ENCODE measurements at places on chromosomes 13 and 19. TPM values are rescaled to one million over a fixed set of nuclear protein-coding genes. Genes with fewer than 3 reads are reported as not detected.

The STX10 gene
- total RNA-seq, result 63.1 TPM

DNA sequence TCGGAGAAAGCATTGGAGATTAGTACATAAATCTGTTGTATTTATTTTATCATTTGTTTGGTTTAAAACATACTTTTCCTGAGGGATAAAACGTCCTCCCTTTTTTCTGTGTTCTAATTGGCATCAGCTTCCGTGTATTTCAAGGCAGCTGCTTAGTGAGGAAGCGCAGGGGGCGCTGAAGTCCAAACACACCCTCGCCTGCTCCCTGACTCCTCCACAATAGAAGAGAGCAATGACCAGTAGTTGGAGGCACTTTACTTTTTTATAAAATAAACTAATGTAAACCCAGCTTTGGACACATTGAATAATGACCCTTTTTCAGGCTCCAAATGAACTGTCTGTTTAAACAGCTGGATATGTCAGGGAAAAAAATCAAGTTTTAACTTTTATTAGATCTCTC is 79.9 kb downstream of the RNASEH2B start:
- peak; percentile 30 for DNase-seq

The SLC10A2 gene
- not detected for total RNA-seq

The KISS1R gene
- not detected for total RNA-seq

- no peak for DNase-seq
Measured at GRCh38 chr19:13823256-13823655, 28.0 kb downstream of the ZSWIM4 start.

The ITGBL1 gene
- 9.9 TPM for total RNA-seq

The NLRP11 gene
- not detected for total RNA-seq

DNA sequence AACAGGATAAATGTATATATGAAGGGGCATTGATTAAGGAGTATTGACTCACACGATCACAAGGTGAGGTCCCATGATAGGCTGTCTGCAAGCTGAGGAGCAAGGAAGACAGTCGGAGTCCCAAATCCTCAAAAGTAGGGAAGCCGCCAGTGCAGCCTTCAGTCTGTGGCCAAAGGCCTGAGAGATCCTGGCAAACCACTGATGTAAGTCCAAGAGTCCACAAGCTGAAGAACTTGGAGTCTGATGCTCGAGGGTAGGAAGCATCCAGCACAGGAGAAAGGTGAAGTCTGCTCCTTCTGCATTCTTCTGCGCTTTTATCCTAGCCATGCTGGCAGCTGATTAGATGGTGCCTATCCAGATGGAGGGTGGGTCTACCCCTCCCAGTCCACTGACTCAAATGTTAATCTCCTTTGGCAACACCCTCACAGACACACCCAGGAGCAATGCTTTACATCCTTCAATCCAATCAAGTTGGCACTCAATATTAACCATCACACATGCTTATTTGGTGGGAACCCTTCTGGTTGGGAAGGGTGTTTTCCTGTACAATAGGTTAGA is 55.1 kb downstream of the SLAIN1 start:
- no peak for DNase-seq

The WDR88 gene
- not detected for total RNA-seq

DNA sequence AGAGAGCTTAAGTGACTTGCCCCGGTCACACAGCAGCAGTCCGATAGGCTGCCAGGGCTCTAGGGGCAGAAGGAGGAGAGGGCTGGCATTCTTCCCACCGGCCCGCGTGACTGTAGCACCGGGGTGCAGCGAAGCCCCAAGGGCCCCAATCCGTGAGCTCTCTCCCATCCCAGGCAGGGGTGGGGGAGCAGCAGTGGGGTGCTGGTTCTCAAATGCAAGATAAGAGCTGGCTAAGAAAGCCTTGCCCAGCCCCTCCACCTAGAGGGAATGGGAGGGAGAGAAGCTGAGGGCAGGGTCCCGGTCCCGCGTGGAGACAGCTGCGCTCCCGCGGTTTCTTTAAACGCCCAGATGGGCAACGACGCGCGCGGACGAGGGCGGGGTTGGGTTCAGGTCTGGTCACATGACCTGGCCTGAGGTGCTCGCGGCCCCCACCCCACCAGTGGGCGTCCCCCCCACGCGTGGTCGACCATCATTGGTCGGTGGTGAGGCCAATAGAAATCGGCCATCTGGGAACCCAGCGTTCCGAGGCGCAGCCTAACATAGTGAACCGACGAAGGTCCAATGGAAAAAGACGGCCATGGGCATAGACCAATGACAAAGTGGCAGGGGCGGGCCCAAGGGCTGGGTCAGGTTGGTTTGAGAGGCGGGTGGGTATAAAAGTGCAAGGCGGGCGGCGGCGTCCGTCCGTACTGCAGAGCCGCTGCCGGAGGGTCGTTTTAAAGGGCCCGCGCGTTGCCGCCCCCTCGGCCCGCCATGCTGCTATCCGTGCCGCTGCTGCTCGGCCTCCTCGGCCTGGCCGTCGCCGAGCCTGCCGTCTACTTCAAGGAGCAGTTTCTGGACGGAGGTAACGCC is at the start of gene CALR:
CALR (plus strand) TSS at position 683 of the 852 bp plus-strand sequence; CDS start at position 754, 71 bp downstream.
- peak; percentile 100 for DNase-seq

DNA sequence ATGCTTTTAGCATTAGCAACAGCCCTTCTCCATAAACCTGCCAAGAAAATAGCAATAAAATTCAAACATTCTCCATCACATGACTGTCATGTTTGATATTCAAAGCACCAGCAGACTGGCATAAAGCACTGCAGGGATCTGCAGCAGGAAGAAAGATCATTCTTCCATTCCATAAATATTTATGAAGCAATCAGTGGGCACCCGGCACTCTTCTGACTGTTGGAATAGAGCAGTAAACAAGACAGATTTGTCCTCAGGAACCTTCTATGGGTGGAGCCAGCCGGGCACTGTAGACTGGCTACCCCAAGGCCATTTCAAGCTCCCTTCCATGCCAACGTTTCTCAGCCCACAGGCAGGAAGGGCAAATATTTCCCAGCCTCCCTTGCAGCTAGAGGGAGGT is 25.5 kb downstream of the PLA2G4C start:
- DNase-seq, result no peak

DNA sequence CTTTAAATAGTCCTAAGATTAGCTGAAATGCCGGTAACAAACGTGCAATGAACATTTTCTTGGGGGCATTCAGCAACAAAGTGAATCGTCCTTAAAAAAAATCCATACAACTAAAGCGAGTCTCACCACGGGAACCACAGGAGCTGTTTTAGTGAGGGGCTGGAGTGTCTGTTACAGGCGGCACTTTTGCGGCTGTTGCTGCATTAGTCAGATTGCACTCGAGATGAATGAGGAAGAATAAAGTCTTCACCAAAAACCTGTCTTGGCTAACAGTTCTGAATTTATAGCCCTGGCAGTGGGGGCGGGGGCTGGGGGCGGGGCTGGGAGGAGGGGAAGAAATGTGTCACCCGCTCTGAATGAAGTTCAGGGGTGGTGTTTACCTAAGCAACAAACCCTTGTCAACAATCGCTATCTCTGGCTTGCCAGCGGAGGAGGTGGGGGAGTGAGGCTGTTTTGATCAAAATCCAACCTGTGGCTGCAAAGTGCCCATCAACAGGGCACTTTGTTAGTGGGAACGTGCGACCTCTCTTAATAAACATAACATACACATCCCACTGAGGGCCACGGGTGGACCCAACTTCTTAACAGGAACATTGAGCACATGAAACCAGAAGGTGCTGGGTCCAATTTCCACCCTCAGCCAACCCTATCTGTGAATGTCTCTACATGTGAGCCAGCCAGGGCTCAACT is 44.5 kb downstream of the RFX2 start:
- DNase-seq, result peak; percentile 96

- peak; percentile 96 for DNase-seq
Measured at GRCh38 chr13:48400850-48401291, 12.0 kb downstream of the LPAR6 start.

DNA sequence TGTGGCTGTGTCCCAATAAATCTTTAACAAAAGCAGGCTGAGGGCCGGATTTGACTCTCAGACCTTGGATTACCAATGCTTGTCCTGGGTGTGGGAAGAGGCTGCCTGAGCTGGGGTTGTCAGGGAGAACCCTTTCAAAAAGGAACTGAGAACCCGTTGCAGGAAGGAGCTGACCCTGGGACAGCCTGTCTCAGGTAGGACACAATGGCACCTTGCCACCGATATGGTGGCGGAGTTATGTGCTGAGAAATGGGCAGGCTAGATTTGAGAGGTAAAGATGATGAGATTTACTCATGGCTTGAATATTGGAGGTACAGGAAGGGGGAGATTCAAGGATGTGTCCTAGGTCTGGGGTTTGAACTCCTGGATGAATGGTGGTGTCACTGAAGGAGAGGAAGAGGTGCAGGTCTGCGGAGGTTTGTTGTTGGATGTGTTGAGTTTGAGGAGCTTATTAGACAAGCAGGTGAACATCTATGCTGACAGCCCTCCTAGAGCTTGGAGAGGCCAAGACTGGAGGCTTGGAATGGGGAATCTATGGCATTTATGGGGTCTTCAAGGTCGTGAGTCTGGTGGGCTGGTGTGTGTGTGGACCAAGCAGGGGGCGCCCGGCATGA is 7.2 kb downstream of the PLEKHF1 start:
- no peak for DNase-seq

The MADCAM1 gene
- 0.44 TPM for total RNA-seq

- no peak for DNase-seq
Measured at GRCh38 chr13:111398196-111398595, 77.8 kb downstream of the TEX29 start.

GRCh38 chr13:52371736-52372247 is 34.2 kb downstream of the THSD1 start:
- DNase-seq, result peak; percentile 76

DNA sequence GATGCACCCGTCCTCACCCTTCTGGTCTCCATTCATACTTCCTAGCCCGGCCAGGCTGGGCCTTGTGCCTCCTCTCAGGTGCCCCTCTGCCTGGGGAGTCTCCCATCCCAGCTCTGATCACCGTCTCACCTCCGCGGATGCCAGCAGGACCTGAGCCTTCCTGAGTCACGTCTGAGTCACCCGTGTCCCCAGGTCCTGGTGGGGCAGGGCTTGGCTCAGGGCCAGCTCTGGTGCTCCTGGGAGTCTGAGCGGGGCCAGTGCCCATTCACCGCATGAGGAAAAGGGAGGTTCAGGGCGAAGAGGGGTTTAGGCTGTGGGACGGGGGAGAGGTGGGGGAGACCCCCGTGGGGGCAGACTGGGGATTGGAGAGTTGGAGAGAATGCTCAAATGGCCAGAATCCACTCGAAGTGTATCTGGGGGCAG is 593 bp downstream of the ATP8B3 start:
- peak; percentile 30 for DNase-seq

The SYT5 gene
- 0.42 TPM for total RNA-seq

DNA sequence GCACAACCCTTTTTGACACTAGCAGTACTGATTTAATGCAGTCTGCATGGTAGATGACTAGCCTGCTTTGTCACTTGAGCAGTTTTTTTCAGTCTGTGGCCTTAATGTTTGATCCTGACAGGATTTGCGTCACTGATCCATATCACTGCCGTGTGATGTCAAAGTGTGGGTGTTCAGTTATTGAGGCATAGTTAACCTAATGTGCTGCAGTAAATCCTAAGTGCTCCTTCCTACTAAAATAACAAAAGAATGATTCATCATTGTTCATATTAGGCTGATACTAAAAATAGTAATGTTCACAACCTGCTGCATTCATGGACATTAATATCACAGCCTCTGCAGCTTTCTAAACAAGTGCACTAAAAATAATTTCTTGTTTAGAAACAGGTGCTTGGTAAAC is 121.9 kb upstream of the MLNR start:
- peak; percentile 97 for DNase-seq

The CEACAM3 gene
- total RNA-seq, result not detected

GRCh38 chr13:40170091-40170490 is 496.4 kb downstream of the FOXO1 start:
- no peak for DNase-seq

- peak; percentile 48 for DNase-seq
Measured at GRCh38 chr19:11964858-11965645, at the start of gene ZNF763. Gene ZNF763 (plus strand): TSS chr19:11965040. CDS start chr19:11965209, 169 bp downstream.

DNA sequence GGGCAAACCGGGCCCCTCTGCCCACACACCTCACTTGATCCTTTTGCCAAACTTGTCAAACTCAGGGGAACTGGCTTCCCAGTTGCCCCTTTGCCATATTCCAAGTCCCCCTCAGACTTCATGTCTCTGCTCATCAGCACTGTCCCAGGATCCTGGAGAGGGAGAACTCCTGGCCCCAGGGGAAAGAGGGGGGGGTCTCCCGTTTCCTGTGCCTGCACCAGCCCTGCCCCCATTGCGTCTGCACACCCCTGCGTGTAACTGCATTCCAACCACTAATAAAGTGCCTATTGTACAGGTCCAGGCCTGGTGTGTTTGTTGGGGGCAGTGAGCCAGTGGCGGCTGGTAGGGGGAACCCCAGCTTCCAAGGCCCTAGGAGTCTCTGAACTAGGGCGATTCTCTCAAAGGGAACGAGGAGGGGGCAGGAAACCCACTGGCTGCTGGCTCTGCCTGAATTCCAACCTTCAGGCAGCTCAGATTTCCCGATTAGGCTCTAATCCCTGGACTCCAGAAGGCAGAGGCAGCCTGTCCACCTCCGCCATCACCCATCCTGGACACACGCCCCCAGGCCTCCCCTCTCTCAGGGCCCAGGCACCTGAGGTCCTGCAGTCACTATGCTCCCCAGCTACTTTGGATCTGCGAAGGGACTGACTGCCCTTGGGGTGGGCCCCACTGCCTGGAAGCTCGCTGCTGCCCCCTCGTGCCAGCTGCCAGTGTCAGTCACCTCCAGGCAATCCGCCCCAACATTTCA is 9.7 kb upstream of the ILF3 start:
- peak; percentile 80 for DNase-seq

DNA sequence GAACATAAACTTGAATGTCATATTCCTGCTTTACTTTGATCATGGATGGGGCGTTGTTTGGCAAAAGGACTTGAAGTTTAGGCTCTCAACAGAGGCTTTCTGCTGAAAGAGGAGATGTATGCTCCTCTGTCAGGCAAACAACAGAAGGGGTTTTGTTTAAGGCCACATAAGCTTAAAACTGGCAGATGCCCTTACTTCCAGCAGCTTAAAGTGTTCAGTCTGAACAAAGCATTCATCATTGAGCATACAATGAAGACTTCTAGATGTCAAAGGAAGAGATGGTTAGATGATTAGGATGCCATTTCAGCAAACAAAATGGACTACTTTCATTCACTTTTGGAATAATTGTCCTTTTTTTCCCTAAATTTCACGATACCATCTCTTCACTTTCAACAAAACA is 484.5 kb downstream of the SLITRK6 start:
- no peak for DNase-seq

The PROZ gene
- not detected for total RNA-seq

GRCh38 chr13:19845758-19846157 is 17.7 kb downstream of the ZMYM5 start:
- DNase-seq, result peak; percentile 62

The ZNF610 gene
- 0.97 TPM for total RNA-seq

GRCh38 chr13:110645750-110646149 is 30.4 kb downstream of the NAXD start:
- DNase-seq, result no peak
